ENCODE measurements at places on chromosomes 6 and 20.
A peak's percentile ranks its signal among the peaks of the same experiment; 100 is the strongest.

DNA sequence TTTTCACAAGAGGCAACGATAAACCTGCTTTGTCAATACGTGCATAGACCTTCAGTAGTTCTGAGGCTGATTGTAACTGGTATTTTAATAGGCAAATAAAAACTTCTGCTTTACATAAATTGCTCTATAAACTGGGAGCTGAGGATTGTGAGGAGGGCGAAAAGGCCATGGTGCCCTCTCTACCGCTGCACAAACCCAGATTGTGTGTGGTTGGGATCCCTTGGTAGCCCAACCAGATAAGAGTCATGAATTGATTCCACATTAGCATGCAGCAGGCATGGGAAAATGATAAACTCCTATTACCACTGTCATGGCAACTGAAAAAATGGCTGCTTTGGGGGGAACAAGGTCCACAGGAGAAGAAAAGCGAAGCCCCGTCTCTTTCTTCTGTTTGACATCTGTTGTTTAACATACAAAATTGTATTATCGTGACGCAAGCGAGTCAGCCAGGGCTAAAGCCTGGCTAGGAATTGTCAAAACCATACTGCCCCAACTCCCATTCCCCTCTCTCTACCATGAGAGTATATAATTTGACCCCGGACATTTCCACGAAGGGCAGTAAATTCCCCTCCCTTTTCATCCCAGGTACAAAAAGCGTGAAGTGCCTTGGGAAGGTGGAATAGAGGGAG lies 157.8 kb upstream of the SALL4 start:
- no peak for DNase-seq

DNA sequence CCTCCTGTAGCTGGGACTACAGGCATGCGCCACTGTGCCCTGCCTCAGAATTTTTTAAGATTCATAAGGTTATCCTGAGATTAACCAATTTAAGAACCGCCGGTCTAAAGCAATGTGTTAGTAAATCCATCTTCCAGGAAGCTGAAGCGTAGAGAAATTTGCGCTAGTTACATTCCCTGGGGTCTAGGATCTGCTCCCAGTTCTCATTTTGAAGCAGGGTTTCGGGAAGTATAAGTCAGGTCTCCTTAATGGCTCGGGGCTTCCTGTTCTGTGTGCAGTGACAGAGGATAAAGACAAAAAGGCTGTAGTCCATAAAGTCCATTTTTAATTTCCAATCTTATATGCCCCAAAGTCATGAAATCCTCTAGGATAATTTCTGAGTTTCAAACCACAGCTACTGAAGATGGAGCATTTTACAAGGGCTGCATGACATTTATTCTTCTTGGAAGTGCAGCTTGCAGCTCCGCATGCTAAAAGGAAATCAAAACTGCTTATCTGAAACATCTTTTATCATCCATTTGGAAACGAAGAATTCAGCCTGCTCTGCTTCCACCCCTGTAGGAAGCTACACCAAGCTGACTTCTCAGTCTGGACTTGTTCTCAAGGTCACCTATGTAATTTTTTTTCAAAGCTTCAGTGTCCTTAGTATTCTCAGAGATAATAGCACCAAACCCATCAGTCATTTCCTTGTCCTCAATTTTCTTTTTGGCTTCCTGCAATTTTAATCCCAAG lies 326.1 kb downstream of the PRL start:
- DNase-seq, result no peak

- peak; percentile 53 for DNase-seq
Observed at GRCh38 chr6:3325210-3325609, 66.5 kb downstream of the PSMG4 start.

GRCh38 chr20:62425281-62426058 lies 1.9 kb downstream of the RBBP8NL start:
- no peak for DNase-seq

All from kidney glomerular epithelial cell (primary cell).